ENCODE measurements at places on chromosomes 5 and 9. TPM values are rescaled to one million over a fixed set of nuclear protein-coding genes. Genes with fewer than 3 reads are reported as not detected.

The C7 gene
- 1.5 TPM for total RNA-seq

The NFIB gene
- total RNA-seq, result 48.6 TPM

The SNX30 gene
- 2.2 TPM for total RNA-seq

The STOML2 gene
- 98.6 TPM for total RNA-seq

The NR5A1 gene
- 0.65 TPM for total RNA-seq

DNA sequence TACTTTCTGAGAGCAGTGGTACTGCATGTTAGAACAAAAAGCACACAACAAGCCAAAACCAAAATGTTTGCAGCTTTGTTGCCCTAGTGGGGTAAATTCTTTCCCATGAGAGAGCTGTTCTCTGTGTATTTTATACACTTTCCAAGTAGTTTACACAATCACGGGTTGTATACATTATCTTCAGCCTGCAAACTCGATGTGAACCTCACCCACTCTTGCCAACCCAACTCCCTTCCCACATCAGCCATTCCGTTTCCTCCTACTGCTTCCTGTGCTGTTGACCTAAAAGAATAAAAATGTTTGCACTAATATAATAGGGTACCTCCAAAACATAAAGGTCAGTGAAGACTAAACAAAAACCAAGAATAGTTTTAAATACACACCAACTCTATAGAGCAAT is 47.0 kb downstream of the IQGAP2 start:
- DNase-seq, result no peak

- peak; percentile 76 for DNase-seq
Observed at GRCh38 chr9:93130861-93131481, 3.1 kb downstream of the NINJ1 start.

DNA sequence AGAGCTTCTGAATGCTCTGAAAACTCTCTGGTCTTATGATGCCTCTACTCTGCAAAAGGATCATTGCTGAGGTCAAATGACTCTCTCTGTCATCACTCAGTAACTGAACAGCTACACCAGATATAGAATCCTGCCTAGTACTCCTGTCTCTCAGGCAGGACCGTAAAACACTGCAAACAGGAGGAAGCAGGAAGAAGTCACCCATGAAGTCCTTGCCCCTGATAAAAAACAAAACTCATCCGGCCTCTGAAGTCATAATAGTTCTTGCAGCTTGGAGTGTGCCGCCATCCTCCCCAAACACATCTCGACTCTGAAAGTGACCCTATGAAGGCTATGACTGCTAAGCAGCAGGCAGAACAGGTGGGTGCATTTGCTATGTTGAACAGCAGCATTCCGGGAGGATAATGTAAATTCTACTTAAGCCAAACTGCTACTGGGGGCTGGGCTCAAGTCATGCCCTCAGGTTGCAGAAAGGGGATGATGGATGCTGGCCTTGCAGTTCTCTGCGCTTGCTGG is 81.9 kb upstream of the FAM169A start:
- no peak for DNase-seq

DNA sequence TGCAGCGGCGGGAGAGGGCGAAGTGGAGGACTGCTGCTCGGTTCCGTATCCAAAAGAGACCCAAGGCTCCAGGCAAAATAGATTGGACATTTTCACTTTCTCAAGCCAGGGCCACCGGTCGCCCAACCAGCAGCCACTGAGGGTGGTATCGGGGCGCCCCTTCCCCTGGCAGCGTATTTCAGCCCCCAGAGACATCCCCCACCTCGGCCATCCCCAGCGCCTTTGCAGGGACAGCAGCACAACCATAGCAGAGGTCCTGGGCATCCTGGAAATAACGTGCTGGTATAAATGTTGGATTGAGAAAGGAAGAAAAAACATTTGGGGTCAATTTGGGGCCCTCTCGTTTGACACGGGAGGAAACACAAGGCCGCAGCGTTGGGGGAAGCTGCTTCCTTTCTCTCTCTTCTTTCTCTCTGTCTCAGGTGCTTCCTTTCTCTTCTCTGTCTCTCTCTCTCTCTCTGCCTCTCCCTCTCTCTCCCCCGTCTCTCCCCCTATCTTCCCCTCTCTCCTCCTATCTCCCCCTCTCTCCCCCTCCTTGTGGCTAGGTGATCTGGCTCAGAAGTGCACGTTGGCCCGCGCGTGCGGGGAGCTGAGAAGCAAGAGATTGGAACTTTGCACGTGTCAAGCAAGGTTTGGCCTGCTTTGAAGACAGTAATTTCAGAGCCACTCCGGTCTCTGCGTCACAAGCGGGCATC is 624 bp upstream of the RETREG1 start:
- no peak for DNase-seq

DNA sequence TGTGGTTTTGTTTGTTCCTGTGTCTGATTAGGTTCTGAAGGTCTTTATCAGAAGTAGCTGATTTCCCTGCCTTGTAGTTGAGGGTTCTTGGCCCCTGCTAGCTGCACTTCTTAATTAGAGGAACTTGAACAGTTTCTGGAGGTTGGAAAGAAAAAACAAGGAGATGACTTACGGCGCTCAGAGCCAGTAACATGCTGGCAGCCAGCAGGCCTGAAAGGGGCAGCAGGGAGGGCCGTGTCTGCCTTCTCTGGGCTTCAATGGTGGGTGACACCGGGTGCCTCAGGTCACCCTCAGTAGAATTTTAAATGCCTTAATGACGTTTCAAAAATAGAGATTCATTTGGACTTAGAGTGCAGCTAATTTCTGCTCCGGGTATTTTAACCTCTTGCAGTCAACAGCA is 15.8 kb downstream of the UBE2QL1 start:
- DNase-seq, result no peak

DNA sequence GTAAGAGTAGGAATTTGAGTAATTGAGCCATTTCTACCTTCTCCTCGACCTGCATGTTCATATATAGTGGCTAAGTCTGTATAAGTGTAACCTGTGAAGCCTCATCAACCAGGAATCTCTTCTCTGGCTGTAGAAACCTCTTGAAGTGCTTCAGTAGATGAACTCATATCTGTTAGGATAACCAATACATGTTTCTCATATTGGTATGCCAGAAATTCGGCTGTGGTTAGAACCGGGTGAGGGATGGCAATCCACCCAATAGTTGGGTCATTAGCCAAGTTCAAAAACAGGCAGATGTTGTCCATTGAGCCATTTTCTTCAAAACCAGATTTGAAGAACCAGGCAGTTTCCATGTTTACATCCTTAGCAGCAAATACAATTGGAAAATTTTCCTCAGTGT is 28.9 kb upstream of the GSN start:
- DNase-seq, result no peak

DNA sequence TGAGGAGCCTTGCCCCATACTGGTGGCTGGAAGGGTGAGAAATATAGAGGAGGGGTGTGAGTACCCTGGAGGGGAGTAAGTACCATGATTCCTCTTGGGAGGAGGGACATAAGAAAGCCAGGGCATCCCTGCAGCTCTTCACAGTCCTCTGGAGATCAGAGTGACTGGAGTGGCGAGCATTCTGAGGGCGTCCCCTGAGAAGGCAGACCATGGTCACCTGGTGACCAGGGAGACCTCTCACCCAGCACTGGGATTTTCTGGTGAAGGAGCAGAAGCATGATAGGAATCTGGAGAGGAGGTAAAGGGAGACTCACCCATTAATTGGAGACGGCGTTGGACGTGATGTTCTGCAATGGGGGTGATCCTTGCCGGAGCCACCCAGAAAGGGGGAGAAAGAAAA is 27.7 kb upstream of the GPX3 start:
- DNase-seq, result no peak

Data from psoas muscle (tissue), 8 donors.